ENCODE measurements at places on chromosomes 1 and 21.
A peak's percentile ranks its signal among the peaks of the same experiment; 100 is the strongest.

DNA sequence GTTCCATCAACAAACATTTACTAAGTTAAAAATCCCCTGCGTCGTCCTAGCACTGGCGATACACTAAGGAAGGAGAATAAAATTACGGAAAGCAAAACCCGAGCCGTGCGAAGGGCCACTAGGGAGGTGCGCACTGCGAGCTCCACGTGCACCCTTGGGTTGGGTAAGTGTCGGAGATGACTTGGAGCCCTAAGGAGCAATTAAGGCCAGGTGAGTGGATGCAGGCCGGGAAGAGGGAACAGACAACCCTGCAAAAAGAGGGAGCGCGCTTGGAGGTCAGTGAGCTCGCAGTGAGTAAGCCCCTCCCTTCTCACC, 704 bp downstream of the WDR4 start:
- no peak for DNase-seq
- H3K27ac ChIP-seq = peak overlapping the region; percentile 89
- no peaks in the 10 kb centered on the region for H3K27me3 ChIP-seq
- H3K36me3 ChIP-seq = peaks cover 11% of the 10 kb centered on the region
- peaks cover 13% of the 10 kb centered on the region for H3K4me1 ChIP-seq

DNA sequence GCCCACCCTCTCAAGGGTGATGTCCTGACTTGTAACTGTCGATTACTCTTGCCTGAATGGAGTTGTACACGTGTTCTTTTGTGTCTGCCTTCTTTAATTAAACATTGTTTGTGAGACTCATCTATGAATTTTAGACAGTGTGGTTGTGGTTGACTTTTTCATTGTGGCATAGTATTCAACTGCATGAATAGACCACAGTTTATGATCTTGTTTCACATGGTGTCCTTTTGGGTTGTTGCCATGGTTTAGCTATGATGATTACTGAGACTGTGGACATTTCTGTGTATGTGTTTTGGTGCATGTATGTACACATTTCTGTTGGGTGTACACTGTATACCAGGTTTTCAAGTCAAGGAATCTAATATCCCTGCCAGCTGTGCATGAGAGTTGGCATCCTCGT, 30.1 kb downstream of the PRMT2 start:
- H3K4me1 ChIP-seq = peaks cover 5% of the 10 kb centered on the region
- no peaks in the 10 kb centered on the region for H3K27me3 ChIP-seq
- no peaks in the 10 kb centered on the region for H3K36me3 ChIP-seq
- H3K4me3 ChIP-seq = no peak overlapping the region
- no peak overlapping the region for H3K27ac ChIP-seq

- H3K4me3 ChIP-seq = no peak overlapping the region
- no peaks in the 10 kb centered on the region for H3K27me3 ChIP-seq
- no peak overlapping the region for H3K27ac ChIP-seq
- H3K36me3 ChIP-seq = no peaks in the 10 kb centered on the region
- no peak for DNase-seq
Observed at GRCh38 chr1:72557446-72558049, 275.2 kb upstream of the NEGR1 start.

GRCh38 chr1:204721373-204722055, 36.0 kb upstream of the LRRN2 start:
- H3K36me3 ChIP-seq = no peaks in the 10 kb centered on the region
- H3K27me3 ChIP-seq = no peaks in the 10 kb centered on the region
- H3K4me3 ChIP-seq = no peak overlapping the region
- DNase-seq = no peak
- peaks cover 7% of the 10 kb centered on the region for H3K4me1 ChIP-seq

- no peak overlapping the region for H3K27ac ChIP-seq
- no peaks in the 10 kb centered on the region for H3K27me3 ChIP-seq
- no peak overlapping the region for H3K4me3 ChIP-seq
Observed at GRCh38 chr1:159891275-159892157, 8.4 kb downstream of the CFAP45 start.

DNA sequence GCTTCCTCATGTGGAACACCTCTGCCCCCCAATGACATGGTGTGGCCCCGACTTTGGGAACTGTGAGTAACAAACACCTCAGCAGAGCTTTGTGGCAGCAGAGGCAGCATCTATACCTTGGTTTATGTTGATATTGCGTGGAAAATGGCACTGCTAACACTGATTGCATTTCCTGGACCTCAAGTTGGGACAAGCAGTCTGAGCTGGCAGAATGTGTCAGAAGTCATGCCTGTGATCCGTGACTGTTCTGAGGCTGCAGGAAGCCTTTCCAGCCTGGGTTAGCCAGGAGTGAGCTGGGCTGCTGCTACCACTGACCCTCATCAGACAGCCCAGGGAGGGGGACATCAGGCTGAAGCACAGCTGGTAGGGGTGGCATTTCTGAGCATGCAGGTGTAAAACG, 268.5 kb downstream of the KCNJ6 start:
- DNase-seq = no peak
- H3K27me3 ChIP-seq = no peaks in the 10 kb centered on the region
- H3K27ac ChIP-seq = no peak overlapping the region

- H3K27ac ChIP-seq = no peak overlapping the region
- no peak overlapping the region for H3K4me3 ChIP-seq
- DNase-seq = no peak
- H3K4me1 ChIP-seq = no peaks in the 10 kb centered on the region
- H3K27me3 ChIP-seq = no peaks in the 10 kb centered on the region
Observed at GRCh38 chr1:208868554-208868953, 624.4 kb upstream of the PLXNA2 start.

DNA sequence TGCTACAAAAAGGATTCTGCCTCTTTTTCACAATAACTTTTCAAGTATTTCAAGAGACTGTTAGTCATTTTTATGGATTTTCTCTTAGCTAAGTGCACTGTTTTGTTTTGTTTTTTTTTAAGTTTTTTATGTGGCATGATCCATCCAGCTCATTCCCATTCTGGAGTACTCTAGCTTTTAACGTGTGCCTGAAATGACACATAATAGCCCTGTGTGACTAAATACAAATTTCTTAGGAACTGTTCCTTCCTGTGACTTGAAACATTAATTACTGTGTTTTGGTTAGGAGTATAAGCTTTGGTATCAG, 143.9 kb downstream of the HS2ST1 start:
- H3K4me1 ChIP-seq = no peaks in the 10 kb centered on the region
- H3K4me3 ChIP-seq = no peak overlapping the region
- no peak overlapping the region for H3K27ac ChIP-seq
- no peaks in the 10 kb centered on the region for H3K27me3 ChIP-seq

GRCh38 chr1:34404804-34405203, 228.1 kb downstream of the C1orf94 start:
- no peaks in the 10 kb centered on the region for H3K4me1 ChIP-seq
- H3K4me3 ChIP-seq = no peak overlapping the region
- no peaks in the 10 kb centered on the region for H3K27me3 ChIP-seq
- no peak overlapping the region for H3K27ac ChIP-seq
- H3K36me3 ChIP-seq = no peaks in the 10 kb centered on the region
- DNase-seq = no peak

- no peak overlapping the region for H3K4me3 ChIP-seq
- no peaks in the 10 kb centered on the region for H3K27me3 ChIP-seq
- H3K27ac ChIP-seq = no peak overlapping the region
- DNase-seq = no peak
Observed at GRCh38 chr1:53069663-53070327, 7.8 kb downstream of the PODN start.

GRCh38 chr1:214446772-214447556, 104.4 kb downstream of the PTPN14 start:
- peak overlapping the region; percentile 0 for H3K27ac ChIP-seq
- no peak for DNase-seq
- no peaks in the 10 kb centered on the region for H3K27me3 ChIP-seq

DNA sequence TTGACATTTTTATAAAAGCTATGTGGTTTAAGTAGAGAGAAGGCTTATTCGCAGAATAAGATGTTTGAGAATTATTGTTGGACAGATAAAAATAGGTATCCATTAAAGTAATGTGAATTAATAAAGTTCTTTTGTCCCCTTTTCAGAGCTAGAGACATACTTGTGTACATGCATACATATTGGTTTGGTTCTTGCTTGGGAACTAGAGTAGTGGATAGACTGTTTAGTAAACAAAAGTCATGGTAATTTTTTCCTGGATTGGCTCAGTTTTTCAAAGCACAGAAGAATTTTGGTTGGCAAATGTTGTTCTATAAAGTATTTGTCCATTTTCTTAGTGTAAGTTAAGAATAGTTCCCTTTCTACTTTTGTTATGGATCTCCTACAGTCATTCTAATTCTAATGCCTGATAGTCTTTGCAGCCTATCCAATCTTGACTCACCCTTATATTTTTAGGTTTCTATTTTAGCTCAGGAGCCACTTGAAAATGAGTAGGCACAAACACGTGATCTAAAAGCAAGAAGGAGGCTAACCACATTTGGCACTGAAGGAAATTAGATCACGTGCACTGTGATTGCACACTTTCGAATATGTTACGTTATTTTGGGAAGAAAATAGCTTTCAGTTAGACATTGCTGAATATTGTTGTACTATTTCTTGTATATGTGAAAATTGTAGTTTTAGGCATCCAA, 47.0 kb downstream of the RABGAP1L start:
- no peaks in the 10 kb centered on the region for H3K36me3 ChIP-seq
- no peak for DNase-seq
- H3K4me1 ChIP-seq = no peaks in the 10 kb centered on the region
- H3K4me3 ChIP-seq = no peak overlapping the region
- no peaks in the 10 kb centered on the region for H3K27me3 ChIP-seq

DNA sequence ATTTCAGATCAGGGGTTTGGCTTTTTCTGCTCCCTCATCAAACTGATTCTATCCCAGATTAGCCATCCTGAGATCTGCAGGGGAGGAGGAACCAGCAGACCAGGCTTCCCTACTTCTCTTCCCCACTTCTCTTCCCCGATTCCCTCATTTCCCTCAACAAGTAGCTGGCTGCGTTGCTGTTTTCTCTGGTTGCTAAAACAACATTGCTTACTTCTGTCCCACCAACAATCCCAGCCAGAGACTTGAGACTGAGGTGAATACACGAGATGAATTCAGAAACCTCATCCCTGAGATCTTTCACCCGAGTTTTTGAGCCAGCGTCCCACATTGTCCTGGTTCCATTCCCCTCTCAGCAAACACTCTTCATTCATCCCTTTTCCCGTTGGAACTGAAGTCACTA, 22.4 kb downstream of the DYRK3 start:
- no peak overlapping the region for H3K27ac ChIP-seq
- H3K36me3 ChIP-seq = no peaks in the 10 kb centered on the region
- H3K27me3 ChIP-seq = no peaks in the 10 kb centered on the region
- H3K4me1 ChIP-seq = peaks cover 20% of the 10 kb centered on the region
- H3K4me3 ChIP-seq = no peak overlapping the region

GRCh38 chr1:201925301-201925567, 21.1 kb downstream of the LMOD1 start:
- H3K4me1 ChIP-seq = no peaks in the 10 kb centered on the region
- H3K27me3 ChIP-seq = no peaks in the 10 kb centered on the region

DNA sequence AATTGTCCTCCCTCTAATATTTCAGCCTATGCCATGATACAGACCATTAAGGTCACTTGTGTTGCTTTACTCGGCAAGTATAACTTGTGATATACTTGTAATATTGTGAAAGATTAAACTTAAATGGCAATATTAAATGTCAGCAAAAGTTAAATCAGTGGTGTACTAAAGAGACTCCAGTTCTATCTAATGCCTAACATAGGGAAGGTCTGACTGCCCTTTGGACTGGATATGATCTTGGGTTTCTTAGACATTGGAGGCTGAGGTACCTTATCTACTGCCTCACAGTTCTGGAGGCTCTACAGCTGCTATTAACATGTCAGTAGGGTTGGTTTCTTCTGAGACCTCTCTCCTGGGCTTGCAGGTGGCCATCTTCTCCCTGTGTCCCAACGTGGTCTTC, 89.9 kb downstream of the MT1HL1 start:
- no peaks in the 10 kb centered on the region for H3K4me1 ChIP-seq
- DNase-seq = no peak
- H3K4me3 ChIP-seq = no peak overlapping the region
- H3K27me3 ChIP-seq = no peaks in the 10 kb centered on the region

DNA sequence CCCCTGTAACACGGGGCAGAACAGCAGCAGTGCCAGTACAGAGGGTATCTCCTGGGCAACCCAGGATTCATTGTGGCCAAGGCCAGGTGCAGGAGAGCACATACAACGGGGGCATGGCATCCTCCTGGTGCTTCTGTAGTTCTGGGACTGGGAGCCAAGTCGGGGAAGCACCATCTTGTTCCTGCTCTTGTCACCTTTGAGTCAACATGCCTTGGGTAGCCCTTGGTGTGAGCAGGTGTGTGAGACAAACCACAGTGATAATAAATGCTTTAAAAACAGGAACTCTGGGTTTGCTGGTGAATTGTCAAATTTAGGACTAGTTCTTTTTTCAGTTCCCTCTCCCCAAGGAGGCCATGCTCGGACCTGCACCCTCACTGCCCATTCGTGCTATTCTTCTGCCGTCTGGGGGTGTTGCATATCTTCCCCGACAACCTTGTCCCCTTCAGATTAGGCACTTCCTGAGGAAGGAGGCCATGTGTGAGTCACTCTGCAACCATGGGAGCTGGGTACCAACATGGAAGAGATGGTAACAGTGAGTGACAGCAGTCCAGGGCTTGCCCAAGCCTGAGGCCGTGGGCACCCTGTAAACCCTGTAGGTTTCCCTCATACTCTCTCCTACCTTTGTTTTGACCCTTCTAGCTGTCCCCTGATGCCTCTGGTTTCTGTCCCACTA, 150.2 kb downstream of the GRIK3 start:
- no peak overlapping the region for H3K27ac ChIP-seq
- DNase-seq = no peak
- H3K4me3 ChIP-seq = no peak overlapping the region

DNA sequence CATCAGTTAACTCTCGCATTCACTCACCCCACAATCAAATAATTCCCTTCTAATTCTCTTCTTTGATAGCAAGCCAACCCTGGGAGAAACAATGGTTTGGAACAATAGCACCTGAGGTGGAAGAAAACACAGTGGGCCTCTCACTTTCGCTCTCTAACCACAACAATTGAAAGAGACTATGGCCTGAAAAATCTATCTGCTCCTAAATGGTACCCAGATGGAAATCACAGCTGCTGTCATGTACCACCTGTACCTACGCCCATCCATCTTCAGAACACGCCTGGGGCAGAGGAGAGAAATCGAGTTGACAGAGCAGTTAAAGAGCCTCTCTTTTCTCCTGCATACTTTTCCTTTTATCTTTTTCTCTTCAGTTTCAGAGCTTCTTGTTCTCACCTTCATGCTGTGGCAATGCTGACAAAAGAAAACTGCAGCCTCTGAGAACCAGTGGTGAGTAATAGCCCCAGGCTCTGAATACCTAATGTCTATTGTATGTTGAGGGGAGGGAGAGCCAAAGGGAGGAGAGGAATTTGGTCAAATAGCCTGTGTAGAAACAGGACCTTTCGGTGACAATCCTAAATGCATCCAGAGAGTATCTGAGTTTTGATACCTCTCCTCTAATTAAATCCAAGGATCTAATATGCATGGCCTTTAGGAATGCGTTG, 57.7 kb downstream of the ZC3H11B start:
- no peaks in the 10 kb centered on the region for H3K4me1 ChIP-seq
- H3K4me3 ChIP-seq = no peak overlapping the region
- no peaks in the 10 kb centered on the region for H3K27me3 ChIP-seq

DNA sequence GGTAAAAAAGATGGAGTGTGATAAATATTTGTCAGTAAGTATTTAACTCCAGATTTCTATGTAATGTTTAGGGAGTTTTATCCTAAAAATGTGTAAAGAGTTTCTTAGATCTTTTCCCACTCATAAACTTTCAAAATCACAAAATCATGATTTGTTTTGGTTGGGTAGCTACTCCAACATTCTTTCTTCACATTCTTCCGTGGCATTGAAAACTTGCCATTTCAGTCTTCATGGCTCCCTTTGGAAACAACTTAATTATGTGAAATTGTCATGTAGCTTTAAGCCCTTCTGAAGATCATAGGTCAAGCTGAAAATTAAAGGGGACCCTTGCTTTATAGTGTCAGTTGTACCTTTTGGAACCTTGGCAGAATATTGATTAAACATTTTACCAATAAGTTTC, 73.2 kb downstream of the ADGRL2 start:
- H3K27ac ChIP-seq = no peak overlapping the region
- no peak for DNase-seq
- H3K4me3 ChIP-seq = no peak overlapping the region
- H3K4me1 ChIP-seq = no peaks in the 10 kb centered on the region
- H3K36me3 ChIP-seq = no peaks in the 10 kb centered on the region

Measured in pancreas (tissue), 10 donors.